ENCODE measurements at places on chromosomes 7 and 10.

DNA sequence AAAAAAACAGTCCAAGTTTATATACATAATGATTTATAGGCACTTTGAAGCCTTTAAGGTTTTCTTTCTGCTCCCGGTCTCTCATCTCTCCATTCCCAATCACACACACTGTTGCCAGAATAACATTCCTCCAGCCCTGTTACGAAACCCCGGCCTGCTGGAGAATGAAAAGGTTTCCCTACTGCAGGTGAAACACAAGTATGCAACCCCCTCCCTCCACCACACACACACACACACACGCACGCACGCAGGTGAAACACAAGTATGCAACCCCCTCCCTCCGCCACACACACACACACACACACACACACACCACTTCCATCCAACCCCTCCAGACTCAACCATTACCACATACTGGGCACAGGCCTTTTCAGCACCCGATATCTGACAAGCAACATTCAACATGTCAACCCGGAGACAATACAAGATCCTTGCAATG, 87.5 kb downstream of the PARD3 start:
- DNase-seq: no peak

- peak; percentile 8 for DNase-seq
These were observed 701.4 kb downstream of the SUGCT start for GRCh38 chr7:40836218-40836617.

GRCh38 chr7:17986851-17987250, 40.8 kb downstream of the PRPS1L1 start:
- DNase-seq: peak; percentile 74

DNA sequence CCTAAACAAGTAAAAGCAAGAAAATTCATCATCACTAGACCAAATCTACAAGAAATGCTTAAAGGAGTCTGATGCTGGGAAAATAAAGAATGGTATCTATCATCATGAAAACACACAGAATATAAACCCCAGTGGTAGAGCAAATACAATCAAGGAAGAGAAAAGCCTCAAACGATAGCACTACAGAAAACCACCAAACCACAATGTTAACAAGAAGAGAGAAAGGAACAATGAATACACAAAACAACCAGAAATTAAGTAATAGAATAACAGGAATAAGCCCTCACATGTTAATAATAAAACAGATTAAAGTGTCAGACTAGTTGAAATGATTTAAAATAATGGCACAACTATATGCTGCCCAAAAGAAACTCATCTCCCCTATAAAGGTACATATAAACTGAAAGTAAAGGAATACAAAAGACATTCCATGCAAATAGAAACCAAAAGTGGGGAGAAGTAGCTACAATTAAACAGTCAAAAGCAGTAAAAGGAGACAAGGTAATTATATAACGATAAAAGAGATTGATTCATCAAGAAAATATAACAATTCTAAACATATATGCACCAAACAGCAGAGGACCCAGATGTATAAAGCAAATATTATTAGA, 77.3 kb downstream of the JMJD1C start:
- DNase-seq: no peak

DNA sequence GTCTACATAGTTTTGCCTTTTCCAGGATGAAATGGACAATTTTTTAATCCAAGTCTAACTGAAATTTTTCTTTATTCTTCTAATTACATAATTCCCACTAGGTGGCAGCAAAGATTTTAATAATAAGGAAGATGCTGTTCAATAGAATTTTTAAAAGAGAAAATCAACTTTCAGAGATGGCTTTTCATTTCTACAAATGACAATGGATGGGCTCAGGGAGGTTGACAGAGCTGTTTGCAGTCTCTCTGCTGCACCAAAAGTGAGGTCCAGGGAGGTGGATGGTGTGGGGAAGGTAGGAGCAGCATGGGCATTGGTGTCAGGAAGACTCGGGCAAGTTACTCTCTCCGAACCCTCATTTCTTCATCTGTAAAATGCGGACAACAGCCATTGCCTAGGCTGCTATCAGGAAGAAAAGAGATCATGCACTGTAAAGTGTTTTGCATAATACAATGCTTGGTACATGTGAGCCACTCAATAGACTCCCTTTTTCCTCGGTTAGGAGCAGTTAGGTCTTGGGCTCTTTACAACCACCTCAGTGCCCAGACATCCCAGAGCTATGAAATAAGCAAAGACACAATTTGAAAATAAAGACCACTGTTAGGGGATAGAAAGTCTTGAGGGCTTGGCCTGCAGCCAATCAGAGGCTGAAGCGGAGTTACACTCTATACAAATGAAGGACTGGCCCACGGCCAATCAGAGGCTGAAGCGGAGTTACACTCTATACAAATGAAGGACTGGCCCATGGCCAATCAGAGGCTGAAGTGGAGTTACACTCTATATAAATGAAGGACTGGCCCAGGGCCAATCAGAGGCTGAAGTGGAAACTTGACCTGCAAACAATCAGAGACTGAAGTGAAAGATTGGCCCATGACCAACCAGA, 107.1 kb downstream of the ABLIM1 start:
- peak; percentile 39 for DNase-seq

DNA sequence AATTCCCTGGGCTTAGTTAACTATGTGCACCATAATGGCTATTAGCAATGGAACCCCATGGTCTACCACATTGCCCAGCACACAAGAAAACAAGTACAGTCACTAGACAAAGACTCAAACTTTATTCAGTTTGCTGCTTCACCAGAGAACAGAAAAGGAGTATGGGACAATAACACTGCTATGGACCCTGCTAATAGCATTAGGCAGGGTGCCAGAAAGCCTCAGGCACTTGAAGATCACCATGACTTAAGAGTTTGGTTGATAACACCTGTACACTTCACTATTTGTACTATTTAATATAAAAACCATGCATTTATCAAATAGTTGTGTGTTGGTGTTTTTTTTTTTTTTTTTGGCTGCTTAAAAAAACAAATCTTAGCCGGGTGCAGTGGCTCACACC, 159.6 kb downstream of the KMT2E start:
- DNase-seq: no peak

GRCh38 chr10:21689881-21690280, 155.8 kb downstream of the MLLT10 start:
- DNase-seq: no peak

DNA sequence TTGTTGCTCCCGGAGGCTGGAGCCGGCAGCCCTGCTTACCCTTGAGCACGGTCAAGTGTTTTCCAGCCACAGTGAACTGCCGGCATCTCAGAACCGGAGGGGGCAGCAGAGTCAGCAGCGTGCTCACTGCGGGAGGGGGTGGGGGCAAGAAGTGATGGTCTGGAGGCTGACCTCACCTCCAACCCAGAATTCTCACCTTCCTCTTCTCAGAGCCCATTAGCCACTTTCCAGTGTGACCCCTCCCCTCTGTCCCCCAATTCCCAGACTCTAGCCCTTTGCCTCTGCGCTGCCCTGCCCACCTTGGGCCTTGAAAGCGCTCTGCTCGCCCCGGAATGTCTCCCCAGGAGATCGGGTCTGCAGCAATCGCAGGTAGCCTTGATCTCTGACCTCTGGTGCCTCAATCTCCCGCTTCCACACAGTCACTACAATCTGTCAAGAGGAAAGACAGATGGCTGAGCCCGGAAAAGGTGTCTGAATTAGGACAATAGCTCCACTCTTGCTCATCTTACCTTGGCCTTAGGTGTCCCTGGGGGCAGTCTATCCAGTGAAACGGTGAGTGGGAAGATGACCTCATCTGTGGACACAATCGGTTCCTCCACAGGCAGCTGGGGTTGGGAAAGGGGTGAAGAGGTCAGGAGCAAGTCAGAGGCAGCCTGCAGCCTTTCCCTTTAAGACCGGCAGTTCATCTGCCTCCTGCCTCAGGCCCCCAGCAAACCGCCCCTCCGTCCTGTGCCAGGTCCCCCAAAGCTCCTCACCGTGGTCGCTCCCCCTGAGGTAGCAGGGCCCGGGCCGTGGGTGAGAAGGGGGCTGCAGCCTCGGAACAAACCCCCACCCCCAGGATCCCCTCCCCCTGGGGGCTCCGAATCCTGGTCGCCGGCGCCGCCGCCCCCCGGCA, 942 bp downstream of the TRAPPC14 start:
- DNase-seq: peak; percentile 21

GRCh38 chr7:7719236-7719635, 829 bp upstream of the RPA3 start:
- DNase-seq: peak; percentile 26

DNA sequence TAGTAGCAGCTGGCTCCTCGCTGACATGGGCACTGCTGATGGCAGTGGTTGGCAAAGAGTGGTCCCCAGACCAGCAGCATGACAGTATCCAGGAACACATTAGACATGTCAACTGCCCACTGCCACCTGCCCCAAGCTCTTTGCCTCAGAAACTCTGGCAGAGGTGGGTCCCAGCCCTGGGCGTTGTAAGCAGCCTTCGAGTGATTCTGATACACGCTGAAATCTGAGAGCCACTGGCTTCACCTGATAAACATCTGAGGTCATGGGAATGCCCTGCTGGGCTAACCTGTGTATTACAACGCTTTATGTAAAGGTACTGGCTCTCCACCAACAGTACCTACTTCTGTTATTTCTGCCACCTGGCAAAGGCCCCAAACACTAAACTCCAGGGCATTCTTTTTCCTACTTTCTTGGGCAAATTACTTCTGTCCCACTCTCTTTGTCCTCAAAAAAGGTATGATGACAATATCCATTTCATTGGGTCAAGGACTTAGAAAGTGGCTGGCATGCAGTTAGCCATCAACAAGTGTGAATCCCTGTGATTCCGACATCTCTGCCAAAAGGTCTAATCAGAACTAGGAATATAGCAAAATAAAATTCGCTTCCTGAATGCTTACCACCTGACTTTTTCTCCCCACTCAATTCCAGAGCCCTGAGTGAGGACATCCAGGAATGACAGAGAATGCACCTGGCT, 9.2 kb downstream of the SGMS1 start:
- DNase-seq: no peak

DNA sequence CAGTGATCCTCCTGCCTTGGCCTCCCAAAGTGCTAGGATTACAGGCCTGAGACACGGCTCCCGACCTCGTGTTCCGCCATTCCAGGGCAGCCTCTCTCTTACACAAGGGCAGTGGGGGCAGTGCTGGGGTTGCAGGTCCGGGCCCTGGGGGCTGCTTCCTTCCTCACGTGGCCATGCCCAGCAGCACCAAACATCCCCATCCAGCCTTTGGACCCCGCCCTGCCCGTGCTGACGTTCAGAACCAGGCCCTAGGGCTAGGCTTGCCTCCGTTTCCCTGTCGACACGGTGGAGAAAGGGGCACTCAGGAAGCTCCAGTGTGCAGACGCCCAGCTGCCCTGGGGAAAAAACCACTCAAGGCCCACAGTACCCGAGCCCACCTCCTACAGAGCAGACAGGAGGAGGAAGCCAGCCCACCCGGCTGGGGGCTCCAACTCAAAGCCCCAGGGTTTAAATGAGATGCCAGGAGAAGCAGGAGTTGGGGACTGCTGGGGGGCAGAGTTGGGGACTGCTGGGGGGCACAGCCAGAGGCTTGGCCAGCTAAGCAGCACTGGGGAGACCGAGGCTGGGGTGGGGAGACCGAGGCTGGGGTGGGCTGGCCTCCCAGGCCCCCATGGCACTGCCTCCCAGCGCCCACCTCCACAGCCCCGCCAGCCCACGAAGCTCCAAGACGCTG, 35.9 kb downstream of the ADAP1 start:
- DNase-seq: no peak

DNA sequence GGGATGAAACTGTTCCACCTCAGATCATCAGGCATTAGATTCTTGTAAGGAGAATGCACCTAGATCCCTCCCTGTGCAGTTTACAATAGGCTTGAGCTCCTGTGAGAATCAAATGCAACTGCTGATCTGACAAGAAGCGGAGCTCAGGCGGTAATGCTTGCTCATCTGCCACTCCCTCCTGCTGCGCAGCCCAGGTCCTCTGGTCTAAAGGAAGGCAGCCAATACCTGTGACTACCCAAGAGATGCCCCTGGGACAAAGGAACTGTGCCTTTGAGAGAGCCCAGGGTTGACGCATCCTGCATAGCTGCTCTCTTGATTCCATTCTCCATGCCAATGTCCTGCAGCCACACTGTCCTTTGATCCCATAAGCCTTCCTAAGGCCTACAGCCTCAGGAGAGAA, 73.1 kb downstream of the ADCYAP1R1 start:
- no peak for DNase-seq

DNA sequence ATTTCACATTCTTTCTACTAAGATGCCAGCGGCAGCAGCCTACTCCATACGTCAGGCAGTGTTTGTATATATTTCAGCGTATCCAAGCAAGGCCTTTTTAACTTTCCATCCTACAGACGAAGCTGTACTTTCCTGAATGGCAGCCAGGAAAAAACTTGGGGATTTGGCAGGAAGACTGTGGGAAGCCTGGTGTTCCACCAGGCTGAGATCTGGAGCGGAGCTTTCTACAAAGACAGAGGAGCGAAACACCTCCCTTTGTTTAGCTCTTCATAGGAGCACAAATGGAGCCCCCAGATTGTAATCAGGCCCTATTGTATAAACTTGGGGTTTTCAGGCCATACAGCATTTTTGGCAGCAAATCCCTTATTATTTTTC, 143.8 kb downstream of the TES start:
- DNase-seq: peak; percentile 63

DNA sequence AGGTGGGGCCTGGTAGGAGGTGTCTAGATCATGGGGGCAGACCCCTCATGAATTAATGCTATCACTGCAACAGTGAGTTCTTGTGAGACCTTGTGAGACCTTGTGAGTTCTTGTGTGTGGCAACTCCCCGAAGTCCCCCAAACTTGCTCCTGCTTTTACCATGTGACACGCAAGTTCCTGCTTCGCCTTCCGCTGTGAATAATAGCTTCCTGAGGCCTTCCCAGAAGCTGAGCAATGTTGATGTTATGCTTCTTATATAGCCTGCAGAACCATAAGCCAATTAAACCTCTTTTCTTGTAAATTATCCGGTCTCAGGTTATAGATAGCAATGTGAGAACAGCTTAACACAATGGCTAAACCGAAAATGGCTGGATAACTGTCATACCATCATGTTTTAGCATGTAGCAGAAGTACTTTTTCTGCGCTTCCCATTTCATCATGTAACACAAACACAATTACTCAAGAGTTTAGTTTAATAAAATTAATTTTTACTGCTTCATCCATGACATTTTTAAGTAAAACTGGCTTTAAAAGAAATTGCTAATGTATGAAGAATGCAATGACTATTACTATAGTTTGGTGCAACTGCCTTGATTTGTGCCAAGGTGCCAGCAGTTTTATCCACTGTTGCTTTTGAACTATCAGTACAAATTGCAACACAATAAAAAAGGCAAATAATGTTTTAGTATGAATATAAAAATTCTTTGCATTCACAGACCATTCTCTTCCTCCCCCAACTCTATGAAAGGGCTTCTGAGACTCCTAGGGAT, 87.7 kb upstream of the TMEM168 start:
- no peak for DNase-seq

GRCh38 chr10:47409171-47409865, 25.2 kb upstream of the ZNF488 start:
- DNase-seq: no peak

GRCh38 chr7:83640240-83640639, 8.7 kb downstream of the SEMA3E start:
- no peak for DNase-seq

DNA sequence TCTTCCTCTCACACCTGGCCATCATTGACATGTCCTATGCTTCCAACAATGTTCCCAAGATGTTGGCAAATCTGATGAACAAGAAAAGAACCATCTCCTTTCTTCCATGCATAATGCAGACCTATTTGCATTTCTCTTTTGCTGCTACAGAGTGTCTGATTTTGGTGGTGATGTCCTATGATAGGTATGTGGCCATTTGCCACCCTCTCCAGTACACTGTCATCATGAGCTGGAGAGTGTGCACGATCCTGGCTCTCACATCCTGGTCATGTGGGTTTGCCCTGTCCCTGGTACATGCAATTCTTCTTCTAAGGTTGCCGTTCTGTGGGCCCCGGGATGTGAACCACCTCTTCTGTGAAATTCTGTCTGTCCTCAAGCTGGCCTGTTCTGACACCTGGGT, 19.2 kb downstream of the OR2A14 start:
- DNase-seq: peak; percentile 0

Measured in fibroblast of skin of back (primary cell).